ENCODE measurements at places on chromosomes 3 and 15. TPM values are rescaled to one million over a fixed set of nuclear protein-coding genes. Genes with fewer than 3 reads are reported as not detected.

GRCh38 chr15:78684657-78685056 lies 43.6 kb upstream of the CHRNB4 start:
- no peak for DNase-seq

The SMCO1 gene
- total RNA-seq, result not detected

The GRK7 gene
- not detected for total RNA-seq

The CHL1 gene
- total RNA-seq, result 9.3 TPM

- no peak for DNase-seq
Measured at GRCh38 chr3:84724877-84725276, 233.9 kb upstream of the CADM2 start.

The POLR2H gene
- total RNA-seq, result 90.1 TPM

- peak; percentile 63 for DNase-seq
Measured at GRCh38 chr3:186107215-186108105, 1.4 kb downstream of the ETV5 start.

DNA sequence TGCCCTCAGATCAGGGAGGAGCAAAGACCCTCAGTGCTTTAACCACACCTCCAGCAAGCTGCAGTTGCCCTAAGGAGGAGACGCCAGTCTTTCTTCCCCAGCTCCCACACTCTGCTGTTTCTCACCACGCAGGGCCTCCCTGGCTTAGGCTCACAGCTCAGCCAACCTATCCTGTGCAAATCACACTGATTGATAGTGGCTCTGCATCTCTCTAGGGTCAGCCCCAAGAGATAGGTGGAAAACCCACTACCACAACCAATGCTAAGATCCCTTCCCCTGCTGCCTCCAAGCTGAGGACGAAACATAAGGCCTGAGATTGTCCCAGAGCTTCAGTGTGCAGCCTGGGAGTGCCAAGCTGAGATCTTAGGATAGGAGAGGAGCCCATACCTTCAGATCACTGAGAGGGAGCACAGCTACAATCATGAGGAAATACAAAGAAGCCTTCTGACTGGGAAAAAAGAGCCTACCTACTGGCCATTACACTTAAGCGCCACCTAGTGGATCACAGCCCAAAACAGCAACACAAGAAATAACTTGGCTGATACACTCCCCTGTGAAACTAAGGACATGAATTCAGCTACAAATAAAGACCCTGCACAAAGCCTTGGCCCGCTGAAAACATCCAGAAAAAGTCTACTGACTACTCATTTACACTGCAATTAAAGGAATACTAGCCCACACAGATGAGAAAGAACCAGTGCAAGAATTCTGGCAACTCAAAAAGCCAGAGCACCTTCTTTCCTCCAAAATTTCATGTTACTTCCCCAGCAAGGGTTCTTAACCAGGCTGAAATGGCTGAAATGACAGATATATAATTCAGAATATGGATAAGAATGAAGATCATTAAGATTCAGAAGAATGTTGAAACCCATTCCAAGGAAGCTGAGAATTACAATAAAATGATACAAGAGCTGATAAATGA lies 271.5 kb upstream of the DCBLD2 start:
- DNase-seq, result no peak

The C3orf49 gene
- total RNA-seq, result not detected

DNA sequence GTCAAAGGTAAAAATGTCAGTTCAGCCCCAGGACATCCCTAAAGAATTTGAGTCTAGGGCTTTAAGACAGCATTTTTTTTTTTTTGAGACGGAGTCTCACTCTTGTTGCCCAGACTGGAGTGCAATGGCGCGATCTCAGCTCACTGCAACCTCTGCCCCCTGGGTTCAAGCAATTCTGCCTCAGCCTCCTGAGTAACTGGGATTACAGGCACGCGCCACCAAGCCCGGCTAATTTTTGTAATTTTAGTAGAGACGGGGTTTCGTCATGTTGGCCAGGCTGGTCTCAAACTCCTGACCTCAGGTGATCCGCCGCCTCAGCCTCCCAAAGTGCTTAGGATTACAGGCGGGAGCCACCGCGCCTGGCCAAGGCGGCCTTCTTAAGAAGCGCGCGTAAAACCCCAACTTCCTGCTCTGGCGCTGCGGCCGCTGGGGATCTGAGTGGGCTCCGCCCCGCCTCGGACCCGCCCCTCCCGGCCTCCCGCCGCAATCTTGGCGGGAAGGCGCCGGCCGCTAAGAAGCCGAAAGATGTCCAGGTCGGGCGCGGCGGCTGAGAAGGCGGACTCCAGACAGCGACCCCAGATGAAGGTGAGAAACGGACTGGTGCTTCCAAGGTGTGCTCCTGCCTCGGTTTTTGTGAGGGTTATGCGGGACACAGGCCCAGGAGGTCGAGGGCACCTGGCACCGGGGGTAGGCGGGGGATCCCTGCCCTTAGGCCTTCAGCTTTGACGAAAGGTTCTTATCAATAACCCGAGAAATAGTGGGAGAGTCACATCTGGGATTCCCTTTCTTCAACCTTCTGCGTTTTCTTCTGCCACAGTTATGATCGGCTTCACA lies at the start of gene WDR76:
TSS of gene WDR76 (plus strand) at position 495 of the 834 bp plus-strand sequence. CDS start at position 526, 31 bp downstream.
- DNase-seq, result peak; percentile 89

- DNase-seq, result no peak
Measured at GRCh38 chr15:58795825-58796224, 24.7 kb downstream of the MINDY2 start.

DNA sequence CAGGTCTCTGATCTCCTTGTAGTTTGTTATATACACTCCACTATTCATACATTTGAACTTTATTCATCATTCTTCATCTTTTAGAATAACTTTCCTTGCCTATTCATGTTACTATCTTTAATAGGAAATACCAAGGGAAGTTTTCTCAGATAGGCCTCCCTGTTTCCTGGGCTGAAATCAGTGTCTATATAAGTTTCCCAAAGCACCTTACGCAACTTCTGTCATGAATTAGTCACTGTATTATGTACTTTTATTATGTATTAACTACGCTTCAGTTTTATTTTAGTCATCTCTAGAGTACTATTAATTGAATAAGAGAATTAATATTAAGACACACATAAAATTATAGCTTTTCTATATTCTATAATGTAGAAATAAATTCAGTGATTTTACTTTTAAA lies 1481.5 kb downstream of the OTOL1 start:
- DNase-seq, result no peak

GRCh38 chr3:124985349-124985748 lies 50.8 kb upstream of the MUC13 start:
- DNase-seq, result no peak

GRCh38 chr15:85306946-85307686 lies 73.3 kb upstream of the AKAP13 start:
- peak; percentile 42 for DNase-seq
